ENCODE measurements at places on chromosomes 3 and 15.

DNA sequence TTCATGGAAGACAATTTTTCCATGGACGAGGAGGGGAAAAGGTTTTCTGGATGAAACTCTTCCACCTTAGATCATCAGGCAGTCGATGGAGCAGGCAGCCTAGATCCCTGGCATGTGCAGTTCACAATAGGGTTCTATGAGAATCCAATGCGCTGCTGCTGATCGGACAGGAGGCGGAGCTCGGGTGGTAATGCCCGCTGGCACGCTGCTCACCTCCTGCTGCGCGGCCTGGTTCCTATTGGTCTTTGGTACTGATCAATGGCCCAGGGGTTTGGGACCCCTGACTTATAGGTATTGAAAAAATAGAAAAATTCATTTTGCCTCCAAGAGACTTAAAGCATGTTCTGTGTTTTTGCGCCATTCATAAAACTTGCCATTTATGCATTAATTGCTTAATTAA is 793.9 kb upstream of the NR2F2 start:
- no peak for DNase-seq

- no peak for DNase-seq
These were observed 826.8 kb upstream of the NR2F2 start for GRCh38 chr15:95503640-95504225.

DNA sequence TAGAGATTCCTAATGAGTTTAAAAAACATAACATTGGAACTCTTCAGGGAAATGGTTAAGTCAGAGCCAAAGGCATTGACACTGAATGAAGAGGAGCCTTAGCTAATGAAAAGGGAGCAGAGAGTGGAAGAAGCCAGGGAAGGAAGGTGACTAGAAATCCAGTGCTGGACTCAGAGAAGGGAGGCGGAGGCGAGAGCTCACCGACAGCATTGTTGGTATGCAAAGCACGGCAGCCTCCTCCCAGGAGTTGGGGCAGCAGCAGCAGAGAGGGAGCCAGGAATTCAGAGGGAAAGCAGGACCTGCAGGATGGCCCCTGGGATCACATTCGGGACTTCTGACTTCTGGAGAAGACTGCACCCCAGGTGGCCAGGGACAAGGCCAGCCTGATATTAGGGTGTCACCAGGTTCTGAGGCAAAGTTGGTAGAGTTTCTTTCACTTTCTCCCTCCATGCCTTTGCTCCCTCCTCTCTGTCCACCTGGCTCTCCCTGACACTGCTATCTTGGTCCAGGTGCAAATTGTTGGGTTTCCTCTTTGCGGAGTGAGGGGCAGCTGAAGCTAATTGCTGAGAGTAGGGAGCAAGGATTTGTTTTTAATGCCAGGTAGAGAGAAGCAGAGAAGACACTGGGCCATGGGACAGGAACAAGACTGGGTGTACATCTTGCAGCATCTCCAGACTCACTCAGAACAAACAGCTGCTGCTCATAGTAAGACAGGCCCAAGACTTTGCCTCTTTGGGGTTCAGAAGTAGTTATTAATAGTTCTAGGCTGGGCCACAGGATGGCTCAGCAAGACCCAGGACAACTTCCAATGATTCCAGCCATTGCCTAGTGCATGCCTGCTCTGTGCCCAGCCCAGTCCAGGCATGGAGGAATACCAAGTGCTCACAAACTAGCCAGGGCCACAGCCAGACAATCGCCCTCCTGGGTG is 157.9 kb downstream of the TLE3 start:
- no peak for DNase-seq

- DNase-seq, result no peak
These were observed 221.7 kb upstream of the CMC1 start for GRCh38 chr3:28019740-28020139.

DNA sequence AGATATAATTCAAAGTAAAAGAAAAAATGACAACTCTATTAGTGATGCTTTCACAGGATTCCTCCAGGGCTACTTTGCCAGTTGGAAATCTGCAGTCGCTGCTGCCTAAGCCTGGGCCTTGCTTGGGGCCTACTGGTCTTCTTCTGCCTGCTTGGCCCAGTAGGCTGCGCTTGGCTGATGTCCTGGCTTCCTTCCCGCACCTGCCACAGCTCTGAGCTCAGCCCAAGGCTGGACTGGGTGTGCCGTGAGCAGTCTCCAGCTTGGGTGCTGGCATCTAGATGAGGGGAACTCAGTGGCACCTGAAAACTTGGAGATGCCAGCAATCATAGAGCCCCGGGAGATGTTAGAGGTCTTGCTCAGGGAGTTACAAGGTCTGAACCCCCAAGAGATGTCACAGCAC is 108.3 kb downstream of the BCHE start:
- no peak for DNase-seq

DNA sequence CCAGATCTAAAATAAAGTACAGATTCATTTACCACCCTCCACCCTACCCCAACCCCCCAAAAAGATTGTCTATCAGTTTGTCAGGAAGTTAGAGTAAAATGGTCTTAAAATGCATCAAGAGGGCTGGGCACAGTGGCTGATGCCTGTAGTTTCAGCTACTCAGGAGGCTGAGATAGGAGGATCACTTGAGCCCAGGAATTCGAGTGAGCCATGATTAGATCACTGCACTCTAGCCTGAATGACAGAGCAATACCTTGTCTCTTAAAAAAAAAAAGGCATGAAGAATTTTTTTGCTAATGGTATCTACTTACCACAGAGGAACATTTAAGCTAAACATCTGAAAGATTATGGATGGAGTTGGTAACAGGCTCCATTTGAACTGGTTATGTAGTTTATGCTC is 71.0 kb downstream of the RBM6 start:
- no peak for DNase-seq

DNA sequence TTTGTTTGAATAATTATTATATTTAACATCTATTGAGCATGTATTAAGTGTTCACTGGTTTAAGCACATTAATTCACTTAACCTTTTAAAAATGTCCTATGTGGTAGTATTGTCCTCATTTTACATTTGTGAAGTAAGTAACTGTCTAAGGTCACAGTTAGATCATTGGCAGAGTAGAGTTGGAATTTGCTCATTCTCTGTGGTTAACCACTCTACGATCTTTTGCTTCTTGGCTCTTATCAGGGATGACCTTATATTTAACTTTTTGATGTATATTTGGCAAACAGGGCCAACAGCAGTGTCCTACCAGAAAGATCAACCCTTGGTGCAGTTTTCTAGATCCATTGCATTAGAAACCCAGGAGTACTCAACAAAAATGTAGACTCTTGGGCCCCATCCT is 34.0 kb downstream of the PXK start:
- DNase-seq, result peak; percentile 33

- DNase-seq, result no peak
These were observed 4.8 kb upstream of the MECOM start for GRCh38 chr3:169668072-169668956.

- DNase-seq, result no peak
These were observed 47.1 kb downstream of the ERC2 start for GRCh38 chr3:56421205-56421604.

All from GF-D8 (cell line).